ENCODE measurements at places on chromosomes 2 and 18.
A peak's percentile ranks its signal among the peaks of the same experiment; 100 is the strongest.

DNA sequence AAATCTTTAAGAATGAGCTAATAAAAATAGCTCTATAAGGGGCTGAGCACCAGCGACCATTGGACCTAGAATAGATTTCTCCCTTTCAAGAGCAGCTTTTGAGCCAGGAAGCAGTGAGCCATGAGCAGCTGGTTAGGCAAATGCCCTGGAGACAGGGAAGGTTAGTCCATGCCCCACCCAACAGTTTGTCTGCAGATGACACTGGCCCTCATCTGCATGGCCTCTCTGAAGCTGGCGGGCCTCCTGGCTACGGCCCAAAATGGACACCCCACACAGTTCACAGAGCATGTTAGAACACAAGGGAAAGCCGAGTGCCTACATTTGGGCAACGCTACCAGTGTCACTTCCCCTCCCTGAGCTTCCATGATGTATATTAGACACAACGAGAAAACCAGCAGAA, 201.1 kb downstream of the MGAT5 start:
- DNase-seq, result no peak

GRCh38 chr18:73741946-73742345, 405.7 kb downstream of the FBXO15 start:
- no peak for DNase-seq

GRCh38 chr18:73136134-73136533, 268.3 kb upstream of the NETO1 start:
- DNase-seq, result no peak

- DNase-seq, result no peak
These were observed 9.6 kb downstream of the IMMT start for GRCh38 chr2:86185517-86186212.

DNA sequence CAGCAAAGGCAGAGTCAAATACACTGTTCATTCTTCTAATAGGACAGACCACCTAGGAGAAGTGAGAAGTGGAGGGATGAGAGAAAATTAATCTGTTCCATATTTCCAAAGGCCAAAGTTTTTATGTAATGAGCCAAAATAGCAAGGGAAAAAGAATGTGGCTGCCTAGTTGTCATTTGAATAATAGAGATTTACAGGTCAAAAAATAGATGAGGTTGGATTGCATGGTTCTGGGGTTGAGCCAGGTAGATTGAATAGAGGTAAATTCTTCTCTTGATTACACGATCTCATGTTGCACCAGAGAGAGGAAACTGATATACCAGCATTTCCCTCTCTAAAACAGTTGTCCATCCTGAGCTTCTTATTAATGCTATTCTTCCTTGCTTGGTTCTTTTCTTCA, 325.8 kb downstream of the CCDC178 start:
- no peak for DNase-seq

DNA sequence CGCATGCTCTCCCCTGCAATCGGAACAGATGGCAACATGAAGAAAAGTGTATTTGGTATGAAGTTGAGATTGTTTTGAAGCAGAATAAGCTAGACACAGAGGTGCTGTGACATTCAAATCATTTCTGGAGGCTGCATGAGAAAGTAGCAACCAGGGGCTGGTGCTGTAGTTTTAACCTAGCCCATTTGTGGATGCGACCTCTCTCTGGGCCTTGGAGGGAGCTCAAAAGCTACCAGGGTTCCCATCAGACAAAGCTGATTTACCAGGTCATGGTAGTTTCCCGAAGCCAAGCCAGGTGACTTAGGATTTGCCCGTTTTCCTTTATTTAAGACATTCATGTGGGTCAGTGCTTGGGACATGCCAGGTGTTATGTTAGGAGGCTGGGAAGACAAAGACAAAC, 77.5 kb downstream of the CIB4 start:
- no peak for DNase-seq

DNA sequence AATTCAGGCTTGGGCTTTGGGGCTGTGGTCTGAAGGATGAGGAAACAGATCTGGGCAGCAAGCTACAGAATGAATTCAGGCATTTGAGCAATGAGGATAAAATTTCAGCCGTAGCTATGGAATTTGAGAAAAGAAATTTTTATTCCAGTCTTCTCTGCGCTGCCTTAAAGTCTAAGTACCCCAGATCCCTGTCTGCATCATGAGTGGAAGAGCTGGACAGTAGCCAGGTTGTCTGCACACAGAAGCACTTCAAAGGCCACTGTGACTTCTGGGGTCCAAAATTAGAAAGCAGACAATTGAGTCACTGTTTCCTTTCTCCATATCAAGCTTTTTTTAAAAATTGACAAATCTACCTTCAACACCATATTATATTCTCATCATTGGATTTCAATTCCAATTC, 787.6 kb upstream of the GCFC2 start:
- no peak for DNase-seq

DNA sequence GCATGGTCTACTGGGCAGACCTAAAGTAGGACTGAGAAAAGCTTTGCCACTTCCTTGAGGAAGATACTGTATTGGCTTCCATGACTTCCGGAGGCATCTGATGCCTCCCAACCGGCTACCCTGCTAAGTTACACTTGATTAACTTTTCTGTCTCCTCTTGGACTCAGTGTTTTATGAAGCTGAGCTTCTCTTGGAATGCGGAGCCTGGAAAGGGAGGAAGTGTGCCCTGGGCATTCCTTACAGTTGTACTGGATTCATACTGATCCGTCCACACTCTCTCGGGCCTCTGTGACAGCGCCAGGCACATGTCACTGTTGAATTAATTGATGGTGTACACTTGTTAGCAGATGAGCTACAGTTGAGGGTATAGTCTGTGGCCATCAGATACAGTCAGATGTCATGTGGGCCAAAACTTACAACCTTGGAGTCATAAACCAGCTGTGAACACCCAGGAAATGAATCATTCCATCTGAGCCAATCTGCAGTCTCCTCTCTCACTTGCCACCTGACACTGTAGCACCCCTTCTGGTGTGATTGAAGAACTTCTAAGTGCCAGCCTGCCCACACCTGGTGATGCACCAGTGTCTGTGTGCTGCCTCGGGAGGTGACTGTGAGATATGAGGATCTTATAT, 122.5 kb downstream of the FHOD3 start:
- DNase-seq, result no peak

GRCh38 chr2:86225581-86225980, 26.3 kb downstream of the MRPL35 start:
- DNase-seq, result peak; percentile 38

DNA sequence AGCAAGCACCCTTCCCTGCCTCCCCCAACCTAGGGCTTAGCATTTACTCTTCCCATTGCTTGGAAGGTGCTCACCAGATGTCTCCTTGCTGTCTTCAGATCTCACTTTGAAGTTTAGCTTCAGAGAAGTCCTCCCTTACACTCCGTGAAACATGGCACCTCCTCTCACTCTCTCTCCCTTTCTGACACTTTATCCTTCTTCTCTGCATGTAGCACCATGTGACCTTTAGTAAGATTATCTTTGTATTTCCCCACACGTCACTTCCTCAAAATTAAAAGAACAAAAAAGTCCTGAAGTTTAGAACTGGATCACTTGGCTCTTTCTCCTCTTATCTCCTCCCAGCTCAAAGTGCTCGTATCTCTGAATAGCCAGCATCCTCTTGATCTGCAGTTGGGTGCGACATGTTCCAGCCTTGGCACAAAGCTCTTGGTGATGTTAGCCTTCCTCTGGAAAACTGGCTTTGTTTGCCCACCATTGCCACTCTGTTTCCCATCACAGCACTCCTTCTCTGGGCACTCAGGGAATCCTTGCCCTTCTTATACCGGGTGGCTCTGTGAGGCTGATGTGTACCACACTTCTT, 40.6 kb upstream of the EPAS1 start:
- DNase-seq, result no peak

- no peak for DNase-seq
These were observed 52.9 kb downstream of the UPP2 start for GRCh38 chr2:158154596-158154995.

- no peak for DNase-seq
These were observed 969 bp upstream of the ALKAL2 start for GRCh38 chr2:288758-289361.

GRCh38 chr2:95275601-95276243, 1.5 kb downstream of the PROM2 start:
- DNase-seq, result no peak

DNA sequence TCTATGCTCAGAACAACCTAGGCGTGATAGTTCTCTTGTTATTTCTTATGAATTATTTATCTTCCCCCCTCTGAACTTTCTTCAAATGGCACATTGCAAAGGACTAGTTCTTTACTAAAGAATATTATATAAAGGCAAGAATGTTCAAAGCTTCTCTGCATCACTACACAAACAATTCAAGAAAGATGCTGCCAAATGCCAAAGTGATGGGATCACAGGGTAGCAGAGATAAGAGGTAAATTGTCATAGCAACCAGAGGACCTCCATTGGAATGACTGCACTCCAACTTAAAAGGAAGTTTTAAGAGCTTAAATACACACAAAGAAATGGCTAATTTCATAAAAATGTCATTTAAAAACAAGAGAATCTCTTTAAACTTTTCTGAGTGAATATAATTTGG, 72.8 kb downstream of the AQP4 start:
- no peak for DNase-seq

- DNase-seq, result no peak
These were observed 311.2 kb downstream of the CMPK2 start for GRCh38 chr2:6554466-6554865.

DNA sequence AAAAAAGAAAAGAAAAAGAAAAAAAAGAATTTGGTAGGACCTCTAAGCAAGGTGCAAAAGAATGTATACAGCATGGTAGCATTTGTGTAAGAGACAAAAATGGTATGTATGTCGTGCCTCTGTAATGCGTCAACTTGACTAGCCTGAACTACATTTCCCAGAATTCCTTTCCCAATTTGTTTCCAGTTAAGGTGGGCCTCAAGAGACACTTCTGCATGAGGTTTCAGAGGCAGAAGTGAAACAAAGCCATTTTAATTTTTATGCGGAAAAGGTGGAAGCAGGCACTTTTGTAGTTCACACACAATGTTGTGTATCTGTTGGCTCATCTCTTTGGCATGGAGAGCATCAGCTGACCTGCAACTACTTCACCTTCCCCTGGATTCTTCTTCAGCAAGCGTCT, 56.5 kb upstream of the PAPOLG start:
- no peak for DNase-seq

DNA sequence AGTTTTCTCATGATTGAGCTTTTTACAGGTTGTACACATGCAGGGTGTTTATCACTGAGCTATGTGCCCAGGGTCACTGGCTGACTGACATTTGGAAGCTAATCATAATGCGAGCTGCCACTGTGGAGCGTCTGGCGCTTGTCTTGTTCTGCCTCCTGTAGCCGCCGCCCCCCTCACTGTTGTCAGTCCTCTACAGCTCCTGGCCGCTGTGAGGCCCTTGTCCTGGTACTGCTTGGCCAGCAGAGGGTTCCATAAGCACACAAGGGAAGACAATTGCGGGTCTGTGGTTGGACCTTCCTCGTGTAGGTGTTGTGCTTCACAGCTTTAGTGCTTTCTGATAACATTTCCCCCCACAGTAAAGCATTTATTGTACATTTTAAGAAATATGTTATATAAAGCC, 105.6 kb upstream of the LDLRAD4 start:
- no peak for DNase-seq

DNA sequence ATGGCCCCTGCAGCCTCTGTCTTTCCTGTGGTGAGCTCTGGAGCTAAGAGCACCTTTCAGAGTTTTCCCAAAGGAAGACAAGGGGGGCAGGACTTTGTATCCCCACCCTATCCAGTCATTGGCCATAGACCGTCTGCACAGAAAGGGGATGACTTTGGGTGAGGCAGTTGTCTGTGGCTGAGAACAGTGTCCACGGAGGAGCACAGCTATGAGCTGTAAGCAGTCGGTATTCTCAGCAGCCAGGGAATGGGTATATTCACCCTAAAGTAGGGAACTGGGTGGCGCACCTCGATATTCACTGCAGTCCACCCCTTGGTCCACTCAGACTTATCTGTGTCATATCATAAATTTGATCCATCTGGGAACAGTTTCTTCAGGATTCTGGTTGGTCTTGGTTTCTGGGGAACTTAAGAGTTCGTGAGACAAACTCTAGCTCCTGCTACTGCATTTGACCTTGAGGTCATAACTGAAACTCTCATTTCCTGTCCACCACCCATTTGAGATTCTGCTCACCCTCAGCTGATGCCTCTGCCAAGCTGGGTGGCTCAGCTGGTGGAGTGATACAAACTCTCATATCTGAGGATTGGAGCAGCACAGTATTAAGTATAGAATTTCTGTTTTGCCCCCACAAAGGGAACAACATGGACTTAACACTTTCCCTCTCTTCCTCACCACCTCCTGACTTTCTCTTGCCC, 45.2 kb upstream of the SCG2 start:
- no peak for DNase-seq

- DNase-seq, result no peak
These were observed 107.7 kb downstream of the CBLN2 start for GRCh38 chr18:72436401-72436800.

GRCh38 chr2:223501641-223502040, 100.5 kb downstream of the SCG2 start:
- DNase-seq, result no peak

DNA sequence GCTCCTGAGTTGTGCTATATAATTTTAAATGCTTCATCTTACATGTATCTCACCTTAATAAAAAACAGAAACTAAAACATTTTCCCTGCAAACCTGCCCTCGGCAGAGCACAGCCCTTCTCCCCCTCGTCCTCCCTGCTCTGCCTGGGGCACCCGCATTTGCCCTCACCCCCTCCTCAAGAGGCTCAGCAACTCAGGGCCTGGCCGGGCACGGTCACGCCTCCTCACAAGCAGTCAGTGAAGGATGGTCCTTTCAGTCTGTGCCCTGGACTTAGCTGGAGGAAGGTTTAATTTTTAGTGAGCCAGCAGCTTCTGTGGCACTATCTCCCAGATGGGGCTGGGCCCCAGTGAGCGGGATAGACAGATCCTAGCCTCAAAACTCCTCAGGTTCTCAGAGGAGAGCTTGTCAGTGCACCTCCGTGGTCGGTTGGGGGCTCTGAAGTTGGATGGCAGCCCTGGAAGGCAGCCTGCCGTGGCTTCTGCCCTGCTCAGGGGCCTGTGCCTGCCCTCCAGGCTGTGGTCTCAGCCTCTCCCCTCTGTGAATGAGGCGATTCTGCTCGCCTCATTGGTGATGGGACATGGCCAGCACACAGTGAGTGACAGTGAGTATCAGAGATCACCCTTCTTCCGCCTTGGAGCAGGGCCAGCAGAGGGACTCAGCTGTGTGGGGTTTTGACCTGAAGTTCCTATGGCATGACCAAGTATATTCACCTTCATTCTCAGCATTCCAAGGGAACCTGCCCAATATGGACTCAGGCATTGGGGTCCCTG, 56.3 kb upstream of the AFF3 start:
- DNase-seq, result no peak

GRCh38 chr18:37396971-37397720, 168.5 kb downstream of the CELF4 start:
- DNase-seq, result no peak

- DNase-seq, result no peak
These were observed 961.6 kb upstream of the LRRTM1 start for GRCh38 chr2:81266106-81266505.

All from activated T-cell treated with anti-CD3 and anti-CD28 coated beads for 24 hours (primary cell).